Activated naive CD8-positive, alpha-beta T cell treated with anti-CD3 and anti-CD28 coated beads, Interleukin-2, amount 10 ng/mL, durations not matched to agents 7 days and 5 days (primary cell): ENCODE measurements at places on chromosomes 6 and 20. TPM values are rescaled to one million over a fixed set of nuclear protein-coding genes. Genes with fewer than 3 reads are reported as not detected.

The GJA1 gene
- not detected for total RNA-seq

DNA sequence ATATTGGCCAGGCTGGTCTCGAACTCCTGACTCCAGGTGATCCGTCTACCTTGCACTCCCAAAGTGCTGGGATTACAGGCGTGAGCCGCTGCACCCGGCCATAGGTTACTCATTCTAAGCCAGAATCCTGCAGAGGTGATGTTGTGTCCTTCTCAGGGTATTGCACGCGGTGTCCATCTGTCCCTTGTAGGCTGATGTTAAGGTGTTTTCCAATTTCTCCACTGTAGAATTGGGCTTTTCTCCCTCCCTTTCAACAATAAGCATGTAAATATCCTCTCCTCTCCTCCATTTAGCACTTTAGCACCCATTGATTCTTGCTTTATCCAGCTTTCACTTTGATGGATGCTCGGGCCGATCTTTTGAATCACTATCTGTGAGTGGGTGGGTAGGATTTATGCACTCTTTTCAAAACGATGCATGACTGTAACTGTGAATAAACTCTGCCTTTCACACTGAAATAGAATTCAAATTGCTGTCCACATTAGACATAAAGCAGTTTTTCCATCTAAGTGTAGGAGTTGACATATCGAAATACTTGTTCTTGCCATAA lies 52.6 kb downstream of the ZBTB2 start:
- no peak for DNase-seq

GRCh38 chr6:158684745-158685324 lies 35.0 kb downstream of the SYTL3 start:
- no peak for DNase-seq

DNA sequence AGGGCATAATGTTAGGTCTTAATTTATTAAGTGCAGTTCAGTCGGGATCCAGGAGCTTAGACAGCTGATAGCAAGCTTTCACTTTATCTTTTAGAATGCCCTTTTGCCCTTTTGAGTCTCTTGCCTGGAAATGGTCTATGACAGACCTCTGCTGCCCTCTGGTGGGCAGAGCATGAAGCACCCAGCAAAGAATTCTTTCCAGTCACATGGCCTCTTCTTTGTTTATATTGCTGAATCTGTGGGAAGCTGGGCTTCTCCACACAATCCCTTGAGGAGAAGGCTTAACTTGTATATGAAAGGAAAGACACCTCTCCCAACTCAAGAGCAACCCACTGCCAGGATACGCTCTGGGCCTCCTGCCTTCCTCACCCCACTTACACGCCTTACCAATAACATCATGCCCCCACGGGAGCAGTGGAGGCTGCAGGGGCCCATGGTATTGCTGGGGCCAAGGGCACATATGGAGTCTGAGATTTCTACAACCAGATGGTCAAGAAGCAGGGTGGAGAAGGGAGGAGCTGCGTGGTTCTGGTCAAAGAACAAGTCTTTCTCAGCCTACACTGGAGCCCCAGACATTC lies 20.4 kb downstream of the WFDC3 start:
- DNase-seq, result peak; percentile 80

- peak; percentile 30 for DNase-seq
Measured at GRCh38 chr20:44073011-44073674, 113.8 kb downstream of the JPH2 start.

The FOXF2 gene
- total RNA-seq, result not detected

- no peak for DNase-seq
Measured at GRCh38 chr6:67683960-67684359, 951.1 kb upstream of the ADGRB3 start.

GRCh38 chr20:59939052-59939878 lies 840 bp downstream of the PPP1R3D start:
- no peak for DNase-seq

The TNF gene
- 18.6 TPM for total RNA-seq

DNA sequence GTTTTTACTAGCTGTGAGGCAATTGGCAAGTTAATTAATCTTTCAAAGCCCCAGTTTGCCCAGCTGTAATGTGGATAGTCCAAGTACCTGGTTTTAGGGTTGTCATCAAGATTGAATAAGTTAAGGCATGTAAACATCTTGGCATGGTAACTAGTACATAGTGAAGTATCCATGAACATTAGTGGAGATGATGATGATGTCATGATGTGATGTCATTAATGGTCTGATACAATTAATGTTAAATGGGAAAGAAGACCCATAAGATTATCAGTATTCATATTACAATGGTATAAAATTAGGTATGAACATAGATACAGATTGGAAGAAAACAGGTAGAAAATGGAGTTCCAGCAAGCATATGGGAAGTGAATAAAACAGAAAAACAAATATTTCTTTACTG lies 5.3 kb downstream of the EPB41L1 start:
- no peak for DNase-seq

The AGER gene
- total RNA-seq, result 47.4 TPM

The OR2J3 gene
- not detected for total RNA-seq

DNA sequence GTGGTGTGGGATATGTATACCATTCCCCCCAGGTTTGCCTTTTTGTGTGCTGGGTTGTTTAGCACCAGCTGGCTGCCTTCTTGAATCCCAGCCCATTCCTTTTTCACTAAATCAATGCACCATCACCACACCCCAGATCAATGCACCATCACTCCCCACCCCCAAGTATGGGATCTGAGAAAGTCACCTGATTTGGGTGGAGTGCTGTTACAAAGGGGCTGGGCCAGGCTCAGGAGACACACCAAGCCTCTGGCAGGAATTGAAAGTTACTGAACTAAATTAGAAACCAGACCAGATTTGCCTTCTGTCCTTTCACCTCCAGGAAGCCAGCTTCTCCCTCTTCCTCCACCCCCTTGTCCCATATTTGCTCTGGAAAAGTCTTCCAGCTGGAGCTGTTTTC lies 19.6 kb upstream of the PKHD1 start:
- no peak for DNase-seq
